ENCODE measurements at places on chromosomes 5 and 9. TPM values are rescaled to one million over a fixed set of nuclear protein-coding genes. Genes with fewer than 3 reads are reported as not detected.

Gene CD274
- total RNA-seq = 15.5 TPM

Gene PTCD2
- 9.3 TPM for total RNA-seq

Gene GABRP
- 0.41 TPM for total RNA-seq

Gene PLAC8L1
- total RNA-seq = not detected

Gene NSG2
- total RNA-seq = not detected

Gene PCDHGA4
- 9.2 TPM for total RNA-seq

Gene PCDHGA9
- total RNA-seq = 4.5 TPM
